Immature natural killer cell (primary cell): ENCODE measurements at places on chromosomes 1 and 21. TPM values are rescaled to one million over a fixed set of nuclear protein-coding genes. Genes with fewer than 3 reads are reported as not detected.
A peak's percentile ranks its signal among the peaks of the same experiment; 100 is the strongest.

The CR1L gene
- not detected for polyA plus RNA-seq

The FLG2 gene
- polyA plus RNA-seq, result not detected

The H6PD gene
- 9.0 TPM for polyA plus RNA-seq

The FAM78B gene
- polyA plus RNA-seq, result not detected

The PIGM gene
- 2.1 TPM for polyA plus RNA-seq

The BGLAP gene
- polyA plus RNA-seq, result not detected

The ZNF697 gene
- not detected for polyA plus RNA-seq

The KRTAP19-1 gene
- polyA plus RNA-seq, result not detected

The UMODL1 gene
- not detected for polyA plus RNA-seq

The DMRTA2 gene
- not detected for polyA plus RNA-seq

The AGO1 gene
- polyA plus RNA-seq, result 9.9 TPM

The C8B gene
- polyA plus RNA-seq, result not detected

The DNALI1 gene
- polyA plus RNA-seq, result not detected

- H3K27me3 ChIP-seq, result no peaks in the 10 kb centered on the region
- peaks cover 22% of the 10 kb centered on the region for H3K36me3 ChIP-seq
- H3K4me3 ChIP-seq, result no peak overlapping the region
- H3K27ac ChIP-seq, result no peak overlapping the region
- H3K4me1 ChIP-seq, result peaks cover 3% of the 10 kb centered on the region
Observed at GRCh38 chr1:45654540-45655280, 30.9 kb upstream of the CCDC17 start.

DNA sequence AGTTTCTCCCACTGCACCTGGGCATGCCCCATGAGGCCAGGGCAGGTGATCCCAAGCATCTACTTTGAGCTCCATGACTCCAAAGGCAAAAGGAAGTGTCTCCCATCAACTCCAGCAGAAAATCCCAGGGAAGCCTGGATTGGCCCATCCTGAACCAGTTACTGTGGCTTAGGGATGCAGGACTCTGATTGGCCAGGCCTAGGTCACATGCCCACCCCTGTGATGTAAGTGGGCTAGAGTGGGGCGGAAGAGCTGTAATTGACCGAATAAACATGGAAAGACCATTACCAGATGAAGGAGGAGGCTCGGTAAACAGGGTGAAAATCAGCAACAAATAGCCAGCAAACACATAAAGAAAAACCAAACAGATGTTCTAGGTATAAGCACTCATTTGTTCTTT, 45.2 kb downstream of the MATN1 start:
- H3K4me1 ChIP-seq, result no peaks in the 10 kb centered on the region
- DNase-seq, result no peak
- H3K36me3 ChIP-seq, result no peaks in the 10 kb centered on the region

GRCh38 chr1:69258842-69259241, 308.9 kb upstream of the LRRC7 start:
- no peak for DNase-seq
- H3K27ac ChIP-seq, result no peak overlapping the region
- H3K4me3 ChIP-seq, result no peak overlapping the region
- no peaks in the 10 kb centered on the region for H3K4me1 ChIP-seq
- H3K36me3 ChIP-seq, result no peaks in the 10 kb centered on the region
- no peaks in the 10 kb centered on the region for H3K27me3 ChIP-seq

GRCh38 chr1:7942214-7942921, 1.7 kb upstream of the TNFRSF9 start:
- H3K4me1 ChIP-seq, result peaks cover 39% of the 10 kb centered on the region
- H3K36me3 ChIP-seq, result no peaks in the 10 kb centered on the region
- H3K4me3 ChIP-seq, result peak overlapping the region; percentile 94
- no peaks in the 10 kb centered on the region for H3K27me3 ChIP-seq
- peak overlapping the region; percentile 93 for H3K27ac ChIP-seq
- peak; percentile 54 for DNase-seq

GRCh38 chr1:205204552-205204951, 7.0 kb downstream of the DSTYK start:
- H3K27ac ChIP-seq, result no peak overlapping the region
- H3K36me3 ChIP-seq, result no peaks in the 10 kb centered on the region
- no peak overlapping the region for H3K4me3 ChIP-seq

DNA sequence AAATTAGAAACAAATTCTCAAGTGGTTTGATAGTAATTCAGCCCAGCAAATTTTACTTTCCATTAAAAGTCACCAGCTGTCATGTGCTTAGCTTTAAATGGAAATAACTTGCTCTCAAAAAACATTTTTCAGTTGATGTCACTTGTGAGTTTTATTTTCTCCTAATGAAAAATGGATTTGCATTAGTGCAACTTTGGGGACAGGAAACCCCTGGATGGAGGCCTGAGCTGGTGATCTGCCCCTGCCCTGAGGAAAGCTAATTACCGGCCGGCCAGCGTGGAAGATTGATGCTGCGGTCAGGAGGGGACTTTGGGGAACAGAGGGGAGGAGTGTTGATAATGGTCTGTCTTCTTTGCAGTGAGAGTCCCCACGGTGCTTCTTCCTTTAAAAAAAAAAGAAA, 66.8 kb upstream of the ANGPTL1 start:
- no peaks in the 10 kb centered on the region for H3K36me3 ChIP-seq
- peaks cover 6% of the 10 kb centered on the region for H3K27me3 ChIP-seq
- H3K27ac ChIP-seq, result no peak overlapping the region
- DNase-seq, result no peak
- no peaks in the 10 kb centered on the region for H3K4me1 ChIP-seq
- H3K4me3 ChIP-seq, result no peak overlapping the region

GRCh38 chr1:107110326-107110725, 30.5 kb upstream of the NTNG1 start:
- DNase-seq, result no peak
- H3K27ac ChIP-seq, result no peak overlapping the region
- no peaks in the 10 kb centered on the region for H3K4me1 ChIP-seq
- no peak overlapping the region for H3K4me3 ChIP-seq

DNA sequence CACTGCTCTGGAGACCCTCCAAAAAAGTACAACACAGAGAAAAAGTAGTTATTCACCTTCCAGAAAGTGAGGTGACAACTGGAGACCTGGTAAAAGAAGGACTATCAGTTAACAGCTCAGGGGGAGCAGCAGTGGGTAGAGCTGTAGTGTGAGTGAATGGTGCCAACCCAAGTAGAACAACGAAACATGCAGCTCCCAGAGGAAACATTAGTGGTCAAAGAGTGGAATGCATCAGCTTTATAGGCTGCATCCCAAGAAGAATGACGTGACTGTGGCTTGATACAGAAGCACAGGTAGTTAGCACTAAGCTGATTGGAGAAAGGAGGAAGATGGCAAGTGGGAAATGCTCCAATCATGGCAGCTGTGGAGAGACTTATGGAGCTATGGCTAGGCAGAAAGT, 275.7 kb upstream of the CAMK1G start:
- no peak for DNase-seq
- no peaks in the 10 kb centered on the region for H3K4me1 ChIP-seq
- no peaks in the 10 kb centered on the region for H3K36me3 ChIP-seq
- H3K4me3 ChIP-seq, result no peak overlapping the region
- no peaks in the 10 kb centered on the region for H3K27me3 ChIP-seq

DNA sequence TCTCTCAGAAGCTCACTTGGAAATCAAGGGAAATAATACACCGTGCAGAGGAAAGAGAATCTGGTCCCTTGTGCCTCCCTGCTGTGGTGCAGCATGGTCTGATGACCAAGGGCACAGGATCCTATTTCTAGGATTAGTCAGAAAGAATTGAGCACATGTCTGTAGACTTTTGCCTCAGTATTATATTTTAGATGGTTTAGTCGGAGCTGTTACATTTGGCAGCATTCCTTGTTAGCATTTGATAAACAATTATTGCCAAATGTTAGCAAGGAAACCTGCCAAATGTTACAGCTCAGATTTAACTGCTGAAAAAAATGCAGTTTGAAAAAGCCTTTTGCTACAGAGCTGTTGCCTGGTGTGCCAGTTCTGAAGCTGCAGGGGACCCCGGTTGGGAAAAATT, 183.5 kb upstream of the DPYD start:
- H3K36me3 ChIP-seq, result peaks cover 19% of the 10 kb centered on the region
- no peak overlapping the region for H3K27ac ChIP-seq
- H3K4me3 ChIP-seq, result no peak overlapping the region

DNA sequence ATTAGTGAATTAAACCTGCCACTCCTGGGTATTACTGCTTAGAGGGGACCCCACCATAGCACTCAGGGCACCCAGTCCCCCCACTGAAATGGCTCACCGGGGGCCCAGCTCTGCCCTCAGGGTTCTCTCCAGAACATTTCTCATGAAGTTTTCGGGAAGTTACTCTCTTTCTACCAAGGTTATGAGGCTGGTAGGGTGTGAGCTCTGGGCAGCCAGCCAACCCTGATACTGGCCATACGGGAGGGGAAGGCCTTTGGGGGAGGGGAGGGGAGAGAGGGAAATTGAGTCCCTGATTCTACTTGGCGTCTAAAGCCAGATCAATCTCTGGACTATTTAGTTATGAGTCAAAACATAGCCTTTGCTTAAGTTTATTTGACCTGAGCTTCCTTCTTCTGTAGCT, 12.9 kb upstream of the PDE9A start:
- no peak overlapping the region for H3K4me3 ChIP-seq
- DNase-seq, result no peak
- H3K27ac ChIP-seq, result no peak overlapping the region
- H3K4me1 ChIP-seq, result no peaks in the 10 kb centered on the region
- H3K36me3 ChIP-seq, result no peaks in the 10 kb centered on the region

- peak overlapping the region; percentile 91 for H3K27ac ChIP-seq
- H3K27me3 ChIP-seq, result peaks cover 17% of the 10 kb centered on the region
- H3K4me3 ChIP-seq, result no peak overlapping the region
- no peak for DNase-seq
- peaks cover 53% of the 10 kb centered on the region for H3K4me1 ChIP-seq
Observed at GRCh38 chr1:12209495-12209832, 20.4 kb upstream of the VPS13D start.

GRCh38 chr1:178806665-178807300, 64.1 kb downstream of the ANGPTL1 start:
- H3K36me3 ChIP-seq, result peaks cover 4% of the 10 kb centered on the region
- peaks cover 7% of the 10 kb centered on the region for H3K4me1 ChIP-seq
- no peak overlapping the region for H3K4me3 ChIP-seq
- no peaks in the 10 kb centered on the region for H3K27me3 ChIP-seq
- DNase-seq, result no peak
- no peak overlapping the region for H3K27ac ChIP-seq

GRCh38 chr1:26706315-26706714, 10.5 kb downstream of the ARID1A start:
- H3K27ac ChIP-seq, result peak overlapping the region; percentile 89
- peaks cover 6% of the 10 kb centered on the region for H3K36me3 ChIP-seq
- H3K27me3 ChIP-seq, result no peaks in the 10 kb centered on the region
- peaks cover 54% of the 10 kb centered on the region for H3K4me1 ChIP-seq
- H3K4me3 ChIP-seq, result peak overlapping the region; percentile 60

DNA sequence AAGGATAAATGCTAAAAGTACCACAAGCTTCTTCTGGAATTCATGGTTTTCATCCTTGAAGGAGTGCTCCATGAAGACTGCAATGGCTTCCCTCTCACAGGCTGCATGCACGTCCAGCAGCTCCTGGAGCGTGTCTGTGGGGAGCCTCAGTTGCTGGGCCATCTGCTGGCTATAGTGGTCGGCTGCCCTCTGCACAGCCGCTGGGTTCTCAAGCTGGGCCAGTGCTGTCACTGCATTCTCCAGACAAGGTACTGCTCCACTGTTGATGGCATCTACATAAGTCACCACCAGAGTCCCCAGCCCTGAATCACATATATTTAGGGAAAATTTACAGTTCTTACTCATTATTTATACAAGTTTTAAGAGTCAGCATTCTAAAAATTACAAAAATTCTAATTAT, 8.7 kb downstream of the GBP4 start:
- H3K36me3 ChIP-seq, result peaks cover 50% of the 10 kb centered on the region
- H3K4me3 ChIP-seq, result no peak overlapping the region
- peak overlapping the region; percentile 66 for H3K27ac ChIP-seq
- no peaks in the 10 kb centered on the region for H3K27me3 ChIP-seq

- H3K4me3 ChIP-seq, result no peak overlapping the region
- no peaks in the 10 kb centered on the region for H3K4me1 ChIP-seq
- DNase-seq, result no peak
- H3K27ac ChIP-seq, result no peak overlapping the region
Observed at GRCh38 chr1:221336126-221336525, 405.8 kb downstream of the DUSP10 start.

DNA sequence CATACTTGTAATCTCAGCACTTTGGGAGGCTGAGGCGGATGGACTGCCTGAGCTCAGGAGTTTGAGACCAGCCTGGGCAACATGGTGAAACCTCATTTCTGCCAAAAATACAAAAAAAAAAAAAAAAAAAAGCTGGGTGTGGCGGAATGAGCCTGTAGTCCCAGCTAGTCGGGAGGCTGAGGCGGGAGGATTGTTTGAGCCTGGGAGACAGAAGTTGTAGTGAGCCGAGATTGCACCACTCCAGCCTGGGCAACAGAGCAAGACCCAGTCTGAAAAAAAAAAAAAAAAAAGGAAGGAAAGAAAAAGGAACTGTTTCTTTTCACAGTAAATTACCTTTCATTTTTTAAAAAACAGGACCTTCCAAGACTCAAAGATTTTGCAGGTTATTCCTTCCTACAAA, 29.5 kb downstream of the LIN9 start:
- peaks cover 5% of the 10 kb centered on the region for H3K36me3 ChIP-seq
- H3K4me1 ChIP-seq, result no peaks in the 10 kb centered on the region
- H3K4me3 ChIP-seq, result no peak overlapping the region
- DNase-seq, result no peak

DNA sequence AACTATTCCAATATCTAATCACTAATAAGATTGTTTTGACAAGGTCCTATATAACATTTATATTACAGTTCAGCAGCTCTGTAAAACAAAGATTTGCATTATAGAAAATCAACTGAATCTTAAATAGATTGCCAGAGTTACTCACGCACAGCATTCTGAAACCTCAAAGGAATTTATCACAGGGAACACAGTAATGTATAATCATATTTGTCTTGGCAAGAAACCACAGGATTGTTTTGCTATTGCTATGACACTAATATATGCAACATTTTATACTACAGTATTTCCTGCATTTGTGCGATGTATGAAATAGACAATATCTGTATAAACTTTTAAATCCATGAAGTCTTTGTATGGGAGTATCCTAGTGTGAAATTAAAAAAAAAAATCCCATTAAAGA, 101.4 kb downstream of the PLPPR5 start:
- H3K27me3 ChIP-seq, result no peaks in the 10 kb centered on the region
- H3K4me1 ChIP-seq, result no peaks in the 10 kb centered on the region
- DNase-seq, result no peak

DNA sequence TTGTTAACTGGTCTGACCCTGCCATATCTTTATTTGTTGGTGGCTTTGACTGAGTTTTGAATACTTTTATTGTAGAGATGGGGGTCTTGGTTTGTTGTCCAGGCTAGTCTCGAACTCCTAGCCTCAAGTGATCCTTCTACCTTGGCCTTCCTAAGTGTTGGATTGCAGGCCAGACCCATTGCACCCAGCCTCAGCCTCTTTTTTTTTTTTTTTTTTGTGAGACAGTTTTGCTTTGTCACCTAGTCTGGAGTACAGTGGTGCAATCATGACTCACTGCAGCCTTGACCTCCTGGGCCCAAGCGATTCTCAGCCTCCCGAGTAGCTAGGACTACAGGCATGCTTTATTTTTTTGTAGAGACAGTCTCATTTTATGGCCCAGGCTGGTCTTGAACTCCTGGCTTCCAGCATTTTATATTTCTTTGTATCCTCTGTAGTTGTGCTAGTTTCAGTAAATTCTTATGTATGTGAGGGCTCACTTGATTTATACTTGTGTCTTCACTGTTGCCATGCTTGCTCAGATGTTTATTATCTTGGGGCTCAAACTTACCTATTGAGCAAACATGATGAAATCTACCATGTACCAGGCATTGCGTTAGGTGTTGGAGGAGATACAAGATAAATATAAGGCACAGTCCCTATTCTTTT, 24.1 kb downstream of the THRAP3 start:
- H3K27me3 ChIP-seq, result peaks cover 4% of the 10 kb centered on the region
- peaks cover 60% of the 10 kb centered on the region for H3K4me1 ChIP-seq
- no peak overlapping the region for H3K4me3 ChIP-seq
- DNase-seq, result no peak
